Fibroblast of villous mesenchyme (primary cell): ENCODE measurements at places on chromosomes 3 and 15.

DNA sequence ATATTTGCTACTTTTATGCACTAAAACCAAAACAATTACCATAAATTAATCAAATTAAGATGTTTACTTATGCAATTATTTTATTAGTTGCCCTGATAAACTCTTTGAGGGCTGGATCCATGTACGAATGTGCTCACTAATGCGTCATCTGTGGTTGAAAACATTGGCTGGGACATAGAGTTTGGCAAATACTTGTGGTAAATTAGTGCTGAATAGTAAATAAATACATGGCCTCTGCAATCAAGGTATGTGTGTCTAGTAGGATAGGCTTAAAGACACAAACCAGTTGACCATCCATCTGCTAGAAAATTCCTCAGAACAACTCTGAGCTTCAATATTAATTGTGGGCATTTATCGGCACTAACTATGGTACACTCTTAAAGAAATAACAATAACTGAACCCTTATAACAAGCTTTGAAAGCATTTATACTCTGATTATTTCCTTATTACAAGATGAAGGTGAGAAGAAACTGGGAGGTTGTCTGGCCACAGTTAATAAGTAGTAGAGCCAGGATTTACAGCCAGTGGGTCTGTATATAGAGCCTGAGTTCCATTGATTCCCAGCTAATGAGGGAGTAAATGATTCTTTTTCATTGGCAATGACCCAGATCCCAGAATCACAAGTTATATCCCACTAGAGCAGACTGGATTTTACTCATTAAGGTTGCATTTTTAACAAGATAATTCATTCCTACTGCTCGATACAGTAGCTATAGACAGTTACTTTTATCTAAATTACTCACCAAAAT lies 169.5 kb upstream of the CNTN6 start:
- DNase-seq: no peak

DNA sequence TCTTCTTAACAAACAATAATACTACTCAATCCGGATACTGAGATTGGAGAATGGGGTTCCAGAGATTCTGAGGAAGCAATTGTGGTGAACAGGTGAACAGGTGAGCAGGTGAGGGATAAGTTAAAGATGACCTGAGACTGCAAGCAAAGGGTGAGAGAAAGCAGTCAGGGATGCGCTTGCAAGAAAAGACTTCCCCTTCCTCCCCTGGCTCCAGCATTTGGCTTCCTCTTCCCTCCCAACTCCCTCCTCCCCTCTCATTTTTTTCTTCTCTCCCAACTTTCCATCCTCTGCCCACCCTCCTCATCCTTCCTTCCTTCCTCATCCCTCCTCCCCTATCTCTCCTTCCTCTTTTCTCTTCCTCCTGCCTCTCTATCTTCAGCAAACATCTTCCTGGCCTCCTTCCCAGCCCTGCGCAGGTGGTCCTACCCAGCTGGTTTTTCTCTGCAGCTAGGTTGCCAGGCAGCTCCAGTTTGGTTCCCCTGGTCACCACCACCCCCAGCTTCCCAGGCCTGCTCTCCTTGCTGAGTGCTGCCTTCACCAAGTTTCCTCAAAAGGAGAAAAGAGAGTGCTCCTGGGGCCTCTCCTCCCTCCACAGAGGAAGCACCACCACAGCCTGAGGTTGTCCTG lies 10.4 kb upstream of the VIPR1 start:
- DNase-seq: no peak

DNA sequence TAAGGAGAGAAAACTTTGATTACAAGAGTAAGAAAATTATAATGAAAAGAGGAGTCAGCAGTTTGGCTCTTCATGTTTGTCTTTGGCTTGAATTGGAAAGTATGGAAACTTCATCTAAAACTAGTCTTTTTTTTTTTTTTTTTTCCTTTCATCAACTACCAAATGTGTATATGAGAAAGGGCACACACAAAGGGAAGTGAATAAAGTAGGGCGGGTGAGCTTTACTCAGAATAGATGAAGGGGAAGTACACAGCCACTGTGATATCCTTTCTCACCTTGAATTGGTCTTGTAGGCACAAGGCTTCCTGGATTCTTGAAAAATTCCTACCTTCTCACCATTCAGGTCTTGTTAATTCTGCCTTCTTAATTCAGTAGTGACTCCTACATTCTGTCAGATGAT lies 652.3 kb upstream of the KCNMB2 start:
- no peak for DNase-seq

DNA sequence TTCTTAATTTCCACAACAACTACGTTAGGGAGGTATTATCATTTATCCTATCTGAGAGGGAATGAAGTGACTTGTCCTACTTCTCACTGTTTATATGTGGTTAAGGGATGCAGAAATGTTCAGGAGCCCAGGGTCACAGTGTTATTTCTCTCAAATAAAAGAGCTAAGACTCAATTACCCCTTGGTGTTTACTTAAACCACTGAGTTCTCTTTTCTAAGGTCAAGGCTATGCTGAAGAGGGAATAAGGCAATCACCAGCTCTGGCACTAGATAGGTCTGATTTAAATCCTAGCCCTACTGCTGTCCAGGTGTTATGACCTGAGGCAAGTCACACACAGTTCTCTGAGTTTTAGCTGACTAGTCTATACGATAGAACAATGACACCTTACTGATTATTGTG lies 35.7 kb upstream of the BCL6 start:
- no peak for DNase-seq

DNA sequence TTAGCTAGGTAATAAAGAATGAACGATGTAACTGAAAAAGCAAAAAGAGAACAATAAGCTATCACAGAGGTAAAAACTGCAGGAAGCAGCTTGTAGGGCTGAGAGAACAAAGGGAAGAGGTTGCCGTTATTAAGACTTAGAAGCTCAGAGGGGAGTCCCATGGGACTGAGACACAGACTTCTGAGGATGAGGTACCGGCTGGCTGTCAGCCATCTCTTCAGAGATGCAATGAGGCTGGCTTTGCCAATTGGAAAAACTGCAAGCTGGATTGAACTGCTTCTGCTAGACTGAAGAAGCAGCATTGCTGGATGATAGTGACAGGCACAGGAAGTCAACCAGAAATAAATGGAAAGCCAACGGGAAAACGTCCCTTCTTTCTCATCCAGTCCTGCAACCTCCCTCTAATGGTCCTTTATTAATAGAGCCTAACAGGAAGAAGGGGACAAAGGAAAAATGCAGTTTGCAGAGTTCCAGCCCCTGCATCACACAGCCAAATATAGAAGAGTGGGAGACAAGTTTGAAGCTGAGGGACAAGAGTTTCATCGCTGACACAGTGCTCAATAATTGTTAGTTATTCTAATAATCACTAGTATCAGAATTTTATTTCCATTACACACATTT lies 21.1 kb upstream of the KLHL6 start:
- DNase-seq: no peak

DNA sequence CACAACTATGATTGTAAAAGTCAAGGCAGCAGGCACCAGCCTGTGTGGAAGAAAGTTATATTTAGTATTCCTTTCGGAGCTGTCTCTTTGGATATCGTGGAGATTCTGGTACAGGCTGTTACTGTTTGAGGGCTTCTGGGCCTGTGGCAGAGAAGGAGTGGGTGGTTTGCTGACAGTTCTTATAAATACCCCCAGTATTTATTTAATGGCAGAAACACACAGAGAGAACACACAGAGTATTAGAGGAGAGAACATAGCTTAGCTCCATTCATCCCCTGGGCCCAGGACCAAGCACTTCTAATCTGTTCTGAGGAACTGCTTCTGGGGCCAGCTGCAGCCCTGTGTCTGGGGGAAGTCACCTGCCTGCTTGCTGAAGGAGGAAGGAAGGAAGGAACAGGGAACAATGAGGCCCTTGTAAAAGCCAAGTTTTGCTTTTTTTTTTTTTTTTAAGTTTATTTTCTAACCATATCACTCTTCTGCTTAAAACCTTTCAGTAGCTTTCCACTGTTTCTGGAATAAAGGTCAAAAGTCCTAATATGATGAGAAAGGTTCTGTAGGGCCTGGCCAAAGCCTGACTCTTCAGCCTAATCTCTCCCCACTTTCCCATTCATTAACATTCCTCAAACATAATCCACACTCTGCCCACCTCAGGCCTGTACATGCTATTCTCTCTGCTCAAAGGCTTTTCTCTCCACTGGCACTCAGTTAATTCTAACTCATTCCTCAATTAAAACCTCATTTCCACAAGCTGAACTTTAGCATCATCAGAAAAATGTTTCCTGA lies 11.8 kb upstream of the PP2D1 start:
- no peak for DNase-seq

- no peak for DNase-seq
Observed at GRCh38 chr3:22122567-22122966, 371.6 kb upstream of the ZNF385D start.

- DNase-seq: no peak
Observed at GRCh38 chr3:183018421-183019192, 38.3 kb upstream of the DCUN1D1 start.

- DNase-seq: no peak
Observed at GRCh38 chr3:50195501-50196252, 4.3 kb downstream of the GNAT1 start.

- no peak for DNase-seq
Observed at GRCh38 chr3:50236484-50237132, 604 bp downstream of the GNAI2 start.
